Activated CD4-positive, CD25-positive, alpha-beta regulatory T cell treated with anti-CD3 and anti-CD28 coated beads, Interleukin-2, amount 50 U/mL, for 16 hours (primary cell): ENCODE measurements at places on chromosomes 2 and 18.

GRCh38 chr2:185796758-185797157, 58.2 kb downstream of the FSIP2 start:
- DNase-seq: no peak

GRCh38 chr18:55779691-55780585, 191.9 kb upstream of the TCF4 start:
- no peak for DNase-seq

GRCh38 chr2:195477996-195478382, 179.0 kb upstream of the SLC39A10 start:
- DNase-seq: no peak

GRCh38 chr18:78406743-78407465, 572.7 kb upstream of the SALL3 start:
- DNase-seq: no peak

GRCh38 chr2:176793792-176794191, 418.8 kb upstream of the HNRNPA3 start:
- no peak for DNase-seq

GRCh38 chr2:85445316-85446295, 27.1 kb downstream of the SH2D6 start:
- no peak for DNase-seq

GRCh38 chr2:63591566-63592175, 2.9 kb downstream of the MDH1 start:
- DNase-seq: no peak

GRCh38 chr18:8031496-8031895, 464.4 kb downstream of the PTPRM start:
- no peak for DNase-seq
